ENCODE measurements at places on chromosomes 6 and 20.

GRCh38 chr6:45574885-45575284 is 197.2 kb upstream of the SUPT3H start:
- DNase-seq = peak; percentile 96

DNA sequence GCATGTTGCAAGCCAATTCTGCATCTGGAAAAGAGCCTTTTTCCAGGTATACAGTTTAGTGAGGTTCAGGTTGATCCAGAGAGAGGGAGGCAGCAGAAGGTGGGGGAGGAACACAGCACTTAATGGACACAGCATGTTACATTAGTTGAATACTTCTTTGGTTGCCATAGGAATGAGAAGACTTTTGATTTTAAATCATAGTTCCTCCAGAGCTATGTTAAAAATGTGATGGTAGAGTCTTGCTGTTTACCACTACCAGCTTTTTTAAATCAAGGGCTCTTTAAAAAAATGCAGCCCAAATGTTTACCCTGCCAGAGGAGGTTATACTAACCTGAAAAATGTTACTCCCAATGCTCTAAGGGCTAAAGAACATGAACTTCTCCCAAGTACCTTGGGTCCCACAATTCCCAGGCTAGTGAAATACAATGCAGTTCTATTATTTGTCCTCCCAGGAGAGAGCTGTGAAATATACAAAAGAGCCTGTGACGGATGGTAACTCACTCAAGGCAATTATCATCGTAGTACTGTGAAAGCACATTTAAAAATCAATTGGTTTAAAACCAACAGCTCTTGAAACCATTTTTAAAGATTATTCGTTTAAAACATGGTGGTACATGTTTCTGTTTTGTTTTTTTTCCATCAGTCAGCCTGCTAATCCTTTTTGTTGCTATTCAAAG is 6.9 kb upstream of the PHACTR1 start:
- no peak for DNase-seq

- DNase-seq = peak; percentile 77
Observed at GRCh38 chr6:6412221-6412620, 91.8 kb upstream of the F13A1 start.

DNA sequence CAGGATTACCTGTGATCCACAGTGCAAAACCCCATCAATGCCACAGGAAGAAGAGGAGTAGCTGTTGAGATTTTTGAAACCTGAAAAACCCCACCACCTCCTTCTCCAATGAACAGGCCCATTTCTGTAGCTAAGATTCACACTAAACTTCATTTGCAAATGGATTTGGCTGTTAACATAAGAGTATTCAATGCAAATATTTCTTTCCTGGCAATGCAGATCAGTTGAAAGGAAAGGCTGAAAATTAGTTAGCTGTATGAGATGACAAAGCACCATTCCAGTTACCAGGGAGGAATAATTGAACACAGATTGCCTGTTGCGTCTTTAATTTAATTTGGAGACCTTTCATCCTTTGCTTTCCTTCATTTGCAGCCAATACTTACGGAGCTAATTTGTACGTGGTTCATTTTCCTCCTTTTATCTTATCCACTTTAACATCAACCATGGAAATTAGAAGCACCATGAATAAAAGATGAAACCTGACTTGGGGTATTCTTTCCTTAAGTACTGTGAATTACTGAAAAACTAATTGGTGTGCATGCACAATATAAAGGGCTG is 4.2 kb downstream of the B3GAT2 start:
- no peak for DNase-seq

DNA sequence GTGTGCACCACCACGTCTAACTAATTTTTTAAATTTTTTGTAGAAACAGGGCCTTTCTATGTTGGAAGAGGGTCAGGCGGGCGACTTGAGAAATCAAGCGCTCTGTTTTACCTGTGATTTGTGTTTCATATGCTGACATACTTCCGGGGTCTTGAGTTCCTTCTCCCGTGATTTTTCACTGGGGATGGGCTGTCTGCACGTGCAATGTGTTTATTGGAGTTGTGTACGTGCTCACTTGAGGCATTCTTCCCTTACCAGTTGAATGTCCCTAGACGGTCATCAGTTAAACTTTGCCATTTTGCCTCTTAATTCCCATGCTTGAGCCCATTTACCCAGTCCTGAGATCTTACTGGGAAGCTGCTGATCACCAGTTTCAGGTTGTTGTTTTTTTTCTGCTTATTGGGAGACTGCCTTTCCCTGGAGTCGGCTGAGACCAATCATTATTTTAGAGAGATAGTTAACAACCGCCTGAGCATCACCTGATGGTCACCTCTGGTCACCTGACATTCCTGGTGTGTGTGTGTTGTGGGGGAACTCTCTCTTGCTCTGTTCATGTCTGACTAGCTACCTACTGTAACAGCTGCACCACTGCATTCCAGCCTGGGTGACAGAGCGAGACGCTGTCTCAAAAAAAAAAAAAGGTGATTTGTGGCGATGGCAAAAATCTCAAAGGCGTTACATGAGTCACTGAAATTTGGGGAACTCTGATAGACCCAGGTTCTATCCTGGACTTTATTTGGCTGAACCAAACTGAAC is 34.8 kb upstream of the NCOA3 start:
- no peak for DNase-seq

DNA sequence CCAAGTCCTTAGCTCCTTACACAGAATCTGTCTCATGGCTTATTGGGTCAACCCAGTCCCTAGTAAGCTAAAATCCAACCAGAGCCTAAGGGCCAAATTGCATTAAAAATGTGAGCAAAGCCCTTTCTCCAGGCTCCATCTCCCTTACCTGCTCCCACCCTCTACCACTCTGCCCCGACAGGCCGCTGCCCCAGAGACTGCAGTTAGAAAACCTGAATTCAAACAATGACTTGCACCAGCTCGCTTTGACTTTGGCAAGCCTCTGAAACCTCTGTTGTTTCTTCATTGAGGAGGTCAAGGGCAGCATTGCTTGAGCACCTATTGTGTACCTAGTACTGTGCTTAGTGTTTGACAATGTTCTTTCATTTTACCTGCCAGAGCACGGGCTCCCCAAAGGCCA is 188.1 kb upstream of the PMEPA1 start:
- DNase-seq = no peak

GRCh38 chr6:141212296-141212695 is 920.4 kb upstream of the GJE1 start:
- DNase-seq = peak; percentile 37

- DNase-seq = no peak
Observed at GRCh38 chr6:117034971-117035370, 157.9 kb downstream of the RFX6 start.

GRCh38 chr6:43698584-43699349 is 11.2 kb upstream of the MRPS18A start:
- DNase-seq = no peak

DNA sequence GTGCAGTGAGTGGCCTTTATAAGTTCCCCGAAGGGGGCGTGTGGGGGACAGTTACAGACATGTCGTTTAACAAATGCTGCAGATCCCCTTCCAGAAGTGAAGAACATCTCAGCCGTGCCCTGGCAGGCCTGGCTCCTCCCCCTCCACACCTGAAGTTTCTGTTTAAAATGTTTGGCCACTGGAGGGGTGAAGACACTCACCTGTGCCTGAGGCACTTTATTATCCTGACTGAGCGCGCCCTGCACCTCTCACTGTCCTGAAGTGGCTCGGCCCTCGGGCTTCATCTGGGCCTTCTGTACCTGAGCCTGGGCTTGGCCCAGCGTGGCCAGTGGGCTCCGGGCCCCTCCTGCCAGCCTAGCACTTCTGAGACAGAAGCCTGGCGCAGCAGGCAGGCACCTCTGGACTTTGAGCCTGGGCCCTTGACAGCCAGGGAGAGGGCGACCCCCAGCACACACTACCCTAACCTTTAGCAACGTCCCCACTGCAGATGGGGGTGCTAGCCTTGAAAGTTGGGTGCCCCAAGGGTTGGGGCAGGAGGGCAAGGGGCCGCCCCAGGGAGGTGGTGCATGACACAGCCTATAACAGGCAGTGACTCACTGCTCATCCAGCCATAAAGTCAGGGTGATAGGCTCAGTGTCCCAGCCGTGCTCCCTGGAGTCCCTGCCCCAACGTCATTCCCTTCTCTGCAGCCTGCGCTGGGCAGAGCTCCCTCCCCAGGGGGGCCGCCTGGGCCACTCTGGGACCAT is 13.6 kb upstream of the GATA5 start:
- peak; percentile 77 for DNase-seq

DNA sequence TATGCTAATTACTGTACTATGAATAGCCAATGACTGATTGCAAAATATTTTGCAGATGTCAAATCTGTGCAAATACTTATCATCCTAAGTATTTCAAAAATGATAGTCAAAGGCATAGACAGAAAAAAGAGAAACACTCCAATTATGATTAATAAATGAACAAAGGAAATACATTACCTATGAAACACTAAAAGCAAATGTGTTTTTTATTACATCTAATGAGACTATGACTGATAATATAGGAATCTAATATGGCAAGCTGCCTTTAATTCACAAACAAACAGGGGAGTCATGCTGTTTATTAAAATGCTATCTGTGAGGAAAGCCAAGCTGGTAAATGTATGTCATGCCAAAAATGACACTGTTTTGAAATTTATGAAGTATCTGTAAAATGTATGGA is 713.2 kb upstream of the NRSN1 start:
- peak; percentile 14 for DNase-seq

- DNase-seq = no peak
Observed at GRCh38 chr6:116159782-116160524, 34.0 kb upstream of the COL10A1 start.

DNA sequence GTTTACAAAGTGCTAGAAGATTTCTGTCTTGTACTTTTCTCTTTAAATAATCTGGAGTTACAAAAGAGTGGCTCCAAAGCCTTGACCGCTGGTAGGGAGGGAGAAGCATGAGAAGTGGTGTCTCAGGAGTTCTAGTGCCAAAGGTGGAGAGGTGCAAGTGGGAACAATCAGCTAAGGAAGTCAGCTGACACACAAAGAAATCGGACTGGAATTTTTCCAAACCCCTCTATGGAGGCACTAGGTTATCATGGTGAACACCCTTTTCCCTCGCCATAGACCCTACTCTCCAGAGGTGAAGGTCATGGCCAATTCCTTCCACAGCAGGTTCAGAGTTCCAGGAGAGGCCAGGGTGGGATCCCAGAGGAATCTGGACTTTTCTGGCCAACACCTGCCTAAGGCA is 14.8 kb downstream of the PLAGL2 start:
- no peak for DNase-seq

DNA sequence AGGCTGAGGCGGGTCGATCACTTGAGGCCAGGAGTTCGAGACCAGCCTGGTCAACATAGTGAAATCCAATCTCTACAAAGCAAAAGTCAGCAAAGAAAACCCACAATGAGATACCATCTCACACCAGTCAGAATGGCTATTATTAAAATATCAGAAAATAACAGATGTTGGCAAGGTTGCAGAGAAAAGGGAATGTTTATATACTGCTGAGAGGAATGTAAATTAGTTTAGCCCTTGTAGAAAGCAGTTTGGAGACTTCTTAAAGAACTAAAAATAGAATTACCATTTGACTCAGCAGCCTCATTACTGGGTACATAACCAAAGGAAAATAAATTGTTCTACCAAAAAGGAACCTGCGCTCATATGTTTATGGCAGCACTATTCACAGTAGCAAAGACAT is 16.7 kb upstream of the GCM1 start:
- no peak for DNase-seq

DNA sequence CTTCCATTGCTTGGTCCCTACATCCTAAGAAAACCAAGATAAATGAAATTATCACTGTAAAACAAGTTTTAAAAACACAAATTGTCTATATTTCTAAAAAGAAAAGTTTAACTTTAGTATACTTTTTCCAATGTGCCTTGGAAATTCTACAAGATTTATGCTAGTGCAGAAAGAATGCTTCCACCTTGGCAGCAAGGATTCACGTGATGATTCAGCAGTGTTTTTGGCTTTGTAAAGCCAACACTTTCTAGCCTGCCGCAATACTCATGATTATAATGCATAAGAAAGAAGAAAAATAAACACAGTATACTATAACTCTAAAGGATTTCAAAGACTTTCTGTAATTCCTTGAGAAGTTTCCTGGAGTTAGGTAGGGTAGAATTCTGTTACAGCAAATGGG is 442.7 kb downstream of the TENT5A start:
- no peak for DNase-seq

GRCh38 chr6:4615891-4616290 is 160.3 kb upstream of the CDYL start:
- DNase-seq = no peak

DNA sequence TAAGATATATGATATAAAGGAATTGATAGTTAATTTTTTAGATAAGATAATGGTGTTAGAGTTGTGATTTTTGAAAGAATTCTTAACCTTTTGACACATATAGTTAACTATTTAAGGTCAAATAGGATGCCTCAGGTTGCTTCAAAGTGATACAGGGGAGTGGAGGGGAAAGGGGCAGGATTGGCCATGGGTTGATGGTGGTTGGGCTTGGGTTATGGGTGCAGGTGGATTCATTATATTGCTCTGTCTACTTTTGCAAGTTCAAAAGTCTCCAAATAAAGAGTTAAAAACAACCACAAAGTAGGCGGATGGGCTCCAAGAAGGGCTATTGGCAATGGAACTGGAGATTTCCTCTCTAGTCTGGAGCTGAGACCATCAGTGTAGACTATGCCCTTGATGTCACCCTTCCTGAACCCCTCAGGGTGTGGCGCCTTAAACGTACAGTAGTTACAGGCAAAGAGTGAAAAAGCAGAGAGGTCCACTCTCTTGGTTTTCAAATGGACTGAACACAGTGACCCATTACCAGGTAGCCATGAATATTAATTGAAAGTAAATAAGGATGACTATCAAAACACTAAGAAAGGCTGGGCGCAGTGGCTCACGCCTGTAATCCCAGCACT is 81.2 kb downstream of the PTPN1 start:
- no peak for DNase-seq

- peak; percentile 66 for DNase-seq
Observed at GRCh38 chr6:83536034-83536646, 23.8 kb downstream of the PRSS35 start.

GRCh38 chr20:57211406-57211805 is 55.0 kb downstream of the BMP7 start:
- no peak for DNase-seq

- no peak for DNase-seq
Observed at GRCh38 chr20:59948212-59948611, 8.0 kb downstream of the FAM217B start.

DNA sequence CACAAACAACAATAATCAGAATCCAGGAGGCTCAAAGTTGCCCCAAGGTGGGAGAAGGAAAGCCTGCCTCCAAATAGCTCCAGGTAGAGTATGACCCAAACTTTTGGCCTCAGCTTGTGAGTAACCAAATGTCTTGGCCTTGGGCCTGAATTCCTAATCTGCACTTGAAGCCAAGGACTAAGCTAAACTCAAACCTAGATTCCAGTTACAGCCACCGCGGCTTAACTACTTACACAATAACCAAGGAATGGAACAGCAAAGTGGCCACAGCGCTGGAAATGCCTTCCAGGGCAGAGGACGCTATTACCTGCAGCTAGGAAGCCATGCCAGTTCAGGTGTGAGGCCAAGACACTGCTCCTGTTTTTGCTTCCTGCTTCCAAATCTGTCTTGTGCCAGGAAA is 4.6 kb downstream of the NINL start:
- peak; percentile 20 for DNase-seq

- no peak for DNase-seq
Observed at GRCh38 chr6:39496915-39497314, 174.4 kb upstream of the KCNK16 start.

- DNase-seq = peak; percentile 87
Observed at GRCh38 chr6:132648356-132648755, 10.6 kb downstream of the TAAR1 start.

- DNase-seq = no peak
Observed at GRCh38 chr6:75935473-75935793, 137.0 kb downstream of the IMPG1 start.

- DNase-seq = peak; percentile 10
Observed at GRCh38 chr6:107716688-107717089, 107.4 kb downstream of the SCML4 start.

GRCh38 chr6:55058682-55059081 is 115.6 kb upstream of the HCRTR2 start:
- no peak for DNase-seq

Measured in epithelial cell of esophagus (primary cell).